ENCODE measurements at places on chromosomes 7 and 10.
A peak's percentile ranks its signal among the peaks of the same experiment; 100 is the strongest.

DNA sequence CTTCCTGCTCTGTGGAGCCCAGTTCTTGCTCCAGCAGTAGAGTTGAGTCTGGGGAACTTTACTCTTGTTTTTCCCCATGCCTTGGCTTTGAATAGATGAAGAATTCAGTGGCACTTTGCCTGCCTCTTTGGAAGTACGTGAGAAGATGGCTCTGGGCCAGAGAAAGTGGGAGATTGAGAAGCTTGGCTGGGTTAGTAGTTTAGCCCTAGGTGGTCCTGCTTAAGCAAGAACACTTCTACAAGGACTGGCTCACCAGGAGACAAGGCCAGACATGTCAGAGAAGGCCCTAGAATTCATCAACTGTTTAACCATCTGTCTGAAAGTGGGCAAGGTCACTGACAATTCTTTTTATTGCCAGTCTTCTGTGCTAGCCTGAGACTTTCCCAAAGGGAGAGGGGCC lies 410.3 kb downstream of the TYW1 start:
- DNase-seq = peak; percentile 36

GRCh38 chr7:6531492-6532279 lies 19.6 kb downstream of the GRID2IP start:
- no peak for DNase-seq

DNA sequence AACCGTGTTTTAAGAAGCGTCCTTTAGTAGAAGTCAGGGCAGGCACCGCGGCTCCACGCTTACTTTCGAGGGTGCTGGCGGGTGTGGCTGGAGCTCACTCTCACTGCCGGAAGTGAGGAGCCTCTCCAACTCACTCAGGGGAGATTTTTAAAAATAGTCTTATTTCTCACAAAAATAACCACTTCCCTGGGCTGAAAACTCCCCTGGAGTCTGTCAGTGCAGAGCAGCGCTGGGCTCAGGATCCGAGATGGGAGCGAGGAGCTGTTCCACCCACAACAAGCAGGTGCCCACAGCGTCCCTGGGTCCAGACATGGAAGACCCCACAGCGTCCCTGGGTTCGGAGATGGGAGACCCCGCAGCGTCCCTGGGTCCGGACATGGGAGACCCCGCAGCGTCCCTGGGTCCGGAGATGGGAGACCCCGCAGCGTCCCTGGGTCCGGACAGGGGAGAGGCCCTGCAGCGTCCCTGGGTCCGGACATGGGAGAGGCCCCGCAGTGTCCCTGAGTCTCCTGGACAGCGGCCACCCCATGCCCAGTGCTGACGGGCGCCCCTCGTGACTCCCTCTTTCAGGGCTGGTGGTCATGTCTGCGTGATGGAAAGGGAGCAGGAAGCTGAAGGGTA lies 51.2 kb downstream of the VIPR2 start:
- no peak for DNase-seq

GRCh38 chr10:125886914-125887512 lies 5.9 kb upstream of the DHX32 start:
- no peak for DNase-seq

- DNase-seq = no peak
Measured at GRCh38 chr10:86391986-86392722, 25.6 kb upstream of the GRID1 start.

DNA sequence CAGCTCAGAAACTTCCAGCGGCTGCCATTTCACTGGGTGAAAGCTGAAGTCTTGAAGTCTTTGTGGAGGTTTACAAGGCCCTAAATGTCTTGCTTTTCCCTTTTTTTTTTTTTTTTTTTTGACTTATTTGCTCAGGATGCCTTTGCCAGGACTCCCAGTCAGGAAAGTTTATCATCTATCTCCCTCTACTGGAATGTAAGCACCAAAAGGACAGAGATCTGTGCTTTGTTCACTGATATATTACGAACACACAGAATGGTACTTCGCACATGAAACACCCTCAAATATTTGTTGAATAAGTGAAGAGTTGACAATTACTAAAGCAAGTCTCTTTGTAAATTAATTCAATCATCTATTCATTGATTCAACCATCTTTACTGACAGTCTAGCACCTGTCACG lies 23.2 kb downstream of the ABCB4 start:
- no peak for DNase-seq

DNA sequence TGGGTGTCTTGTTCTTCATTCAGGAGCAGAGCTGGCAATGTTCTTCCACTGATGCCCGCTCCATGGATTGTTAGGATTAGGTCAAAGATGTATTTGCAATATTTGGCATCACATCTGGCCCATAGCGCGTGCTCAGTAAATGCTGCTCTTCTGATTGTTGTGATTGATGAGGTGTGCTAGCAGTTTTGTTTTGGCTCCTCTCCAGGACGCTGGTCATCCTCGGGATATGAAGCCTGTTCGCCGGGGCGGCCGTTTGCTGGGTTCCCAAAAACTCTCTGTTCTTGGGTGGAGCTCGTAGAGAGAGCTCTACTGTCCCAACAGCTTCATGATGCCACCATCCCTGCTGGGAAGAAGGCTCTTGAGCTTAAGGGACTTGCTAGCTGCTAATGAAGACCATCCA lies 96.9 kb downstream of the XRCC2 start:
- no peak for DNase-seq

All from NCI-H1105 treated with DMSO at 0.1 percent for 48 hours (cell line).